ENCODE measurements at places on chromosomes 5 and 9. TPM values are rescaled to one million over a fixed set of nuclear protein-coding genes. Genes with fewer than 3 reads are reported as not detected.

DNA sequence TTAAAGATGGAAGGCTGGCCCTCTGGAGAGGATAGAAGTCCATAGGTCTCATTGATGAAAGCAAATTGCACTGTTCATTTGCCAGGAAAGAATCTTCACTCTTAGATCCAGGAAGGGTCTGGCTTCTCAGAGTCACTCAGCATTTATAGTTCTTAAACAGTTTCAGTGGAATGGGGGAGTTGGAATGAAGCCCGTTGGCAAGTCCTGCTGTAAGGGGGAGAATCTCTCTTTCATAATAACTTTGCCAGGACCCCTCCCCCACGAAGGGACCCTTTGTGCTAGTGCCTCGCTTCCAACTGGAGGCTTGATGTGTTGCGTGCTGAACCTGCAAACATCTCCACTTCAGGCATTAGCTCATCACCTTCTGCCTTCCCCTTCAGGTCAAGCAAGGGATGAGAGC, 57.1 kb downstream of the ENTREP1 start:
- no peak for DNase-seq

DNA sequence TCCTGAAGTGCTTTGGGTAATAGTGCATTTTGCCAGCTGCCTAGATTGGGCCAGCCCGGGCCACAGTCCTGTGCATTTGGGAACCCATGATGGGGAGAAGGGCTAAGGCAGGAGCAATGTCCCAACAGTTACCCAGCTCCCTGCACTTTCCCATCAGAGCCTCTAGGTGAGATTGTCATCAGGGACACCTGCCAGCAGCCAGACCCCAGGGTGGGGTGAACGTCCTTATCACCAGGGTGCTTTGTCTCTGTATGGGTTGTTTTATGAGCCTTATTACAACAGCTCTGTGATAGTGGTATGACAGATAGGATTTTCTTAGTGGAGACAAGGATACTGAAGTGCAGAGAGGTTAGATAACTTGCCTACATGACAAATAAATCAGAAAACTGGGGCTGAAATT, 365.7 kb downstream of the OSTF1 start:
- no peak for DNase-seq

GRCh38 chr9:27436234-27436633, 87.9 kb upstream of the IFNK start:
- peak; percentile 95 for DNase-seq

- peak; percentile 98 for DNase-seq
Measured at GRCh38 chr9:109453210-109453842, 44.8 kb downstream of the PTPN3 start.

DNA sequence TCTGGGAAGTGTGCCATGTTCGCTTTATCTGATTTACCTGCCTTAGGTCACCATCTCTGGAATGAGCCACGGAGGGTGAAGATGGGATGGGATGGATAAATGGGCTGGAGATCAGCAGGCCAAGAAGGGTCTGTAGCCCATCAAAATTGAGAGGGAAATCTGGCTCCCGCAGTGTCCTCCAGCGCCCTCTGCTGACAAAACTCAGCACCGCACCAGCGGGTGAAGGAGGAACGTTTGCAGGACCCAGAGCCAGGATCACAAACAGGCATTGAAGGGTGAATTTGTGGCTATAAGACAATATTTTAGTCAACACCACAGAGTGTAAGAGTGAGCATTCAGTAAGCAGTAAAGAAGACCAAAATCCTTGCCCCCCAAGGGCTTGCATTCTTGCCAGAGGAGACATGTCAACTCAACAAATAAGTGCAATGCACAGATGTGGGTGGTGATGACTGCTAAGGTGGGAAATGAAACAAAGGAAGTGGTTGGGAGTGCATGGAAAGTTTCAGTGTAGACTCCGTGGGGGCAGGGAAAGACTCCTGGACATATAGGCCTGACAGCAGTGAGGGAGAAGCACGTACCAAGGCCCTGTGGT, 124.4 kb downstream of the TENT4A start:
- DNase-seq, result no peak

DNA sequence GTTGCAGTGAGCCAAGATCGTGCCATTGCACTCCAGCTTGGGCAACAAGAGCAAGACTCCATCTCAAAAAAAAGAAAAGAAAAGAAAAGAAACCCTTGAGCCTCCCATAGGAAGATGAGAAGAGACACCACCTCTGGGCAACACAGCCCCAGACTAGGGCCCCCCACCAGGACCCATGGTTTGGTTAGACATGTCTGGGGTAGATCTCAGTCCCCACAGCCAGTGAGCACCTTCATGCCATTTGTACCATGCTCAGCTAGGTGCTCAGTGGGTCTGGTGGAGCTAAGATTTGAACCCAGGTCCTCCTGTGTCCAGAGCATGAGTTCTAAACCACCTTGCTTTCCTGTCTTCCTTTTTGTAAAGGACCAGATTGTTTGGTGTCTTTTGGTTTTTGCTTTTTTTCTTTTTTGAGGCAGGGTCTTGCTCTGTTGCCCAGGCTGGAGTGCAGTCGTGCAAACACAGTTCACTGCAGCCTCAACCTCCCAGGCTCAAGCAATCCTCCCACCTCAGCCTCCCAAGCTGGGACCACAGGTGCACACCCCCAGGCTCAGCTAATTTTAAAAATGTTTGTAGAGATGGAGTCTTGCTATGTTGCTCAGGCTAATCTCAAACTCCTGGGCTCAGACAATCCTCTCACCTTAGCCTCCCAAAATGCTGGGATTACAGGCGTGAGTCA, 11.7 kb downstream of the OLFML2A start:
- no peak for DNase-seq

DNA sequence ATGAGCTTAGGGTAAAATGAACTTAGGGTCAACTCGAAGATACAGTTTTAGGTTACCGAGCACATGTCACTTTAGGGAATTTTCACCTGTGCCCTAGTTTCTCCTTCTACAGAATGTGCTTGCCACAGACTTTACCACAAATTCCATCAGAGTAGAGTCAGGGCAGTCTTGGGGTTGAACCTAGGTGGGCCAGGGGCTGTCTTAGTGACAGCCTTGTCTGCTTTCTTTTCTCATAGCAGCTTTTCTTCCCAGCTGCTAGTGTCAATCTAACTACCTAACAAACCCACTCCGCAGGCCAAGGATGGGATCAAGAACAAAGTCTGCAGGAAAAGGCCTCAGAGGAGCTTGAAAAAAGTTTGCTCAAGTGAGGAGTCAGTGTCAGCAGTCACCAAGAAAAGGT, 458.1 kb upstream of the CDH18 start:
- no peak for DNase-seq

DNA sequence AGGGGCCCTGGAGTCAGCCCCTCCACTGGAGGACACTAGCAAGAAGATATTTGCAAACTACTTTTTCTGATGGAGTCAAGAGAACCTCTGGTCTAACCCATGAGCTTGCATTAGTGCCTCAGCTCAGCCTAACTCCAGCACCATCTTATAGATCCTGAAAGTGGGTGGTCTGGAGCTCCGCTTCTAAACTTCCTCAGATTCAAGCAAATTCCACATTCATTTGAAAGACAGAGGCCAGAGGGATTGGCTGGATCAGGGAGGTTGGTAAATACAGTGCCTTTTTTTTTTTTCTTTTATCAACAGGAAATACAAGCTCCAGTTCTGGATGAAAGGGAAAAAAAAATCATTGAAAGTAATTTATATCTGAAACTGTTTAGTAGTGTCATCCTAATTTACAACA, 99.9 kb downstream of the ENC1 start:
- DNase-seq, result no peak

- DNase-seq, result no peak
Measured at GRCh38 chr5:40134883-40135520, 544.7 kb upstream of the PTGER4 start.

- peak; percentile 61 for DNase-seq
Measured at GRCh38 chr5:149264439-149265067, 7.1 kb upstream of the AFAP1L1 start.

- DNase-seq, result no peak
Measured at GRCh38 chr5:172543484-172544298, 89.4 kb upstream of the SH3PXD2B start.

GRCh38 chr5:35803191-35803651, 53.5 kb upstream of the IL7R start:
- no peak for DNase-seq

- no peak for DNase-seq
Measured at GRCh38 chr5:76990899-76991459, 38.1 kb downstream of the CRHBP start.

- DNase-seq, result peak; percentile 80
Measured at GRCh38 chr9:121944711-121945191, 148.4 kb downstream of the TTLL11 start.

DNA sequence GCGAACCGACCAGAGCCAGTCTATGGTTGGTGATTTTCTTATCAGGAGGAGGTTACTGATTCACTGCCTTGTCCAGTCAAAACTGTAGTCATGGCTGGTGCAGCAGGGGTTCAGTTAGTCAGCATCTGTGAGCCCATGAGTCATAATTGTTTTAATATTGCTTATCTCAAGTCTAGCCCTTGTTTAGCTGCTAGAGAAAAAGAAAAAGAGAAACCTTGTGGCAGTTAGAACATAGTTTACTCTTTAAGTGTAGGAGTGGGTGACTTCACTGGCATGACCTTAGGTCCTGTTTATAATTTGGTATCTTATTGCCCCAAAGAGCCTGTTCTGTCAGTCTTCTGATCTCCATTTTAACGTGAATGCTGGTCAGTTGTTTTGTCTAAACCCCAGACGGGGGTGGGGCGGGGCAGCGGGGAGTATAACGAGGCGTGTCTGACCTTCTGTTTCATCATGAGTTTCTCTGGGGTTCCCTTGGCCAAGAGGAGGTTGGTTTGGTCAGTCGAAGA, 76.9 kb upstream of the NFIL3 start:
- DNase-seq, result peak; percentile 92

DNA sequence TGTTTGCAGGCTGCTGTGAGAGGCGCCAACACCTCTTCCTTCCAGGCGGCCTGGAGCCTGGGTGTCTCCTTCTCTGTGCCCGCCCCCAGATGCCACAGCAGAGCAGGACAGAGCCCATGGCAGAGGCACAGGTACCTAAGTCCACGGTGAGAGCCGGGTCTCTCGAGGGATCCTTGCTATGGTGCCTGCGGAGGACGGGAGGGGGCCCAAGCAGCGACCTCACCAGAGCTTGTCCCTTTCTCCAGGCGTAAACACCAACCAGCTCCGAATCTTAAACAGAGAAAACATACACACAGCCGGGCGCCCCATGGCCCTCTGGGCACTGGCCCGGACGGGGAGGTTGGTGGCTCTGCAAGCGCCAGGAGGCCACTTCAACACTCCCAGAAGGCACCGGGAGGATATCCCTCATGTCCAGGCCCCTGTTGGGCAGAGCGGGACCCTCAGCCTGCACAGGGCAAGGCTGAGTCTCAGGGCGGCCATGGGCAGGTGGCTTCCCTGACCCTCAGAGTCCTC, 11.8 kb downstream of the CCDC187 start:
- no peak for DNase-seq

DNA sequence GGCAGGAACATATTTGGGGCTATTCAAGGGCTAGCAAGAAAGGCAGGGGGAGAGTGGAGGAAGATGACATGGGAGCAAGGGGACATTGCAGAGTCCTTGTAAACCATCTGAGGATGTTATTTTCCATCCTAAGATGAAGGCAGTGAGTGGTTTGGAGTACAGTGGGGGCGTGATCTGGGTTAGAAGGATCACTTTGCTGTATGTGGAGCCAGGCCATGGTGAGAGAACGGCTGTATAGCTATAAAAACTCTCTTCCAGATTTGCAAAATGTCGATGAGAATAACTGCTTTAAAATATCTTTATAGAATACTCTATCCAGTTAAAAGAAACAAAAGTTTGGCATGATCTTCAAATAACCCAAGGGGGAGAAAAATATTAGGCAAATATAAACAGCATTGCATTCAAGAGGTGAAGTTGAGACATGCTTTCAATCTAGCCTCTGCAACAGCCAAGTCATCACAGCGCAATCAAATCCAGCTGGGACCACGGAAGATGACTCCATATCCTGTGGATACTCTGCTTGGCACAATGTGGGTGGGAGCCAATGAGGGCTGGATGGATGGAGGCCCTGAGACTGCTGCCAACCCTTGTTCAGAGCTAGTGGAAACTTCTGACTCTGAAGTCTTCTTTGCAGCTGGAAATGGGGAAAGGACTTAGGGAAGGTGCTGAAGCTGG, 111.5 kb upstream of the BASP1 start:
- DNase-seq, result peak; percentile 86

GRCh38 chr5:15645381-15646160, 145.6 kb downstream of the FBXL7 start:
- DNase-seq, result peak; percentile 56

GRCh38 chr5:179292202-179292601, 53.1 kb downstream of the ADAMTS2 start:
- no peak for DNase-seq

- peak; percentile 88 for DNase-seq
Measured at GRCh38 chr5:151092762-151093161, 11.9 kb upstream of the TNIP1 start.

GRCh38 chr5:6359555-6360322, 18.6 kb downstream of the MED10 start:
- no peak for DNase-seq

DNA sequence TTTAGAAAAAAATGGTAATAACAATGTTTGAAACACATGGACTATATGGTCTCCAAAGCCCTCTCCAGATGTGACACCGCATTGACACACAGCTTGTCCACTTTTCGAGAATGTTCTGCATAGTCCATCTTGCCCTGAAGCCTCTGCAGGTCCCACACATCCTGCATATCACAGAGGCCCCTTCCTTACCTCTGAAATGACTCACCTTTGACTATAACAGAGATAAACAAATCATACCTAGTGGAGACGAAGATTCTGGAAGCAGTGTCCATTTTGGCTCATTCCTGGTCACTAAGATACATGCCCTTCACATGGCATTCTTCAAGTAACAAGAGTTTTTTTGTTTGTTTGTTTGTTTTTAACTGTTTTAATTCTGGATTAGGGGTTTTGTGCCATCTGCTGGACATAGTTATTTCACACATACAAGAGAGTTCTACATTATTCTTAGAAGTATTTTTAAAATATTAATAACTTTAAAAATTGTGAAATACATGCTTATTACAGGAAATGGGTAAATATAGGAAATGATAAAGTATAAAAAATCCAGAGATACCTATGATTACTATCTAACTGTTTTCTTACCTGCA, 5.1 kb downstream of the ARL14EPL start:
- DNase-seq, result peak; percentile 8

DNA sequence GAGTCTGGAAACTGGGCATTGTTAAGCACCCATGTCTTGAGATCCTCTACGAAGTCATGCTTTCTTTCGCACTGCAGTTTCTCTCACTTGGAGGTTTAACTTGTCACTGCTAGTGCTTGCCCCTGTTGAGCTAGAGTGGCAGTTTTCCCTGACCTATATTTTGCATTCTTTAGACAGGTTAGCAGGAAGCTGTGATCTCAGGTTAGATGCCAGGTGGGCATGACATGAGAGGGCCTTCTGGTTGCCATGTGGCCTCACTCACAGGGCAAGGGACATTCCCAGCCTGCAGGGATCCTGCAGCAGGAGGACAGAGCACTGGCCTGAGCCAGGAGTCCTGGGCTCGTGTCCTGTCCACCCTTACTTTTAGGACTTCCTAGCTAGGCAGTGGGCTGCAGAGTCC, 28.6 kb downstream of the SLC36A1 start:
- no peak for DNase-seq

- DNase-seq, result no peak
Measured at GRCh38 chr5:157961896-157962590, 103.1 kb upstream of the CLINT1 start.

CEL gene
- total RNA-seq, result 0.53 TPM

PCA3 gene
- not detected for total RNA-seq

ORM2 gene
- total RNA-seq, result not detected

GLDC gene
- not detected for total RNA-seq

CSF1R gene
- total RNA-seq, result not detected

ATG12 gene
- 28.8 TPM for total RNA-seq

S100Z gene
- not detected for total RNA-seq

SLCO4C1 gene
- 0.38 TPM for total RNA-seq

NUDCD2 gene
- 7.3 TPM for total RNA-seq

All from bronchial epithelial cell (primary cell).